Smooth muscle cell of trachea (primary cell): ENCODE measurements at places on chromosomes 13 and 19. TPM values are rescaled to one million over a fixed set of nuclear protein-coding genes. Genes with fewer than 3 reads are reported as not detected.

ZNF823 gene
- total RNA-seq: 4.3 and 5.4 TPM in 2 replicates

LMTK3 gene
- total RNA-seq: 0.15 and 0.50 TPM in 2 replicates

FCHO1 gene
- 0.29 and 0.83 TPM in 2 replicates for total RNA-seq

THSD8 gene
- total RNA-seq: 0.99 TPM in 1 of 2 replicates, not detected in the other

TEAD2 gene
- 18.8 and 24.3 TPM in 2 replicates for total RNA-seq

LILRB3 gene
- total RNA-seq: not detected in 2 replicates

ZNF564 gene
- 8.3 and 9.3 TPM in 2 replicates for total RNA-seq

FBXO27 gene
- total RNA-seq: 0.58 and 7.4 TPM in 2 replicates

BST2 gene
- total RNA-seq: 0.99 and 3.8 TPM in 2 replicates

TMC4 gene
- 0.58 and 0.83 TPM in 2 replicates for total RNA-seq

UPK1A gene
- total RNA-seq: not detected in 2 replicates

ITGBL1 gene
- total RNA-seq: 70.7 and 102 TPM in 2 replicates

HS6ST3 gene
- total RNA-seq: not detected in 2 replicates

PSG7 gene
- 0.17 and 0.44 TPM in 2 replicates for total RNA-seq

MAMSTR gene
- total RNA-seq: 1.9 and 3.8 TPM in 2 replicates

RB1 gene
- 19.2 and 29.1 TPM in 2 replicates for total RNA-seq

ACER1 gene
- not detected in 2 replicates for total RNA-seq

FXYD5 gene
- 23.3 and 44.5 TPM in 2 replicates for total RNA-seq

TBXA2R gene
- 2.8 and 2.9 TPM in 2 replicates for total RNA-seq

PAK4 gene
- 7.8 and 11.8 TPM in 2 replicates for total RNA-seq

SOX1 gene
- total RNA-seq: not detected in 2 replicates

ZNF555 gene
- total RNA-seq: 6.0 and 8.7 TPM in 2 replicates

POU4F1 gene
- total RNA-seq: under 0.01 TPM in 1 of 2 replicates, not detected in the other

ERICH4 gene
- not detected in 2 replicates for total RNA-seq

ATCAY gene
- total RNA-seq: not detected in 2 replicates

SOHLH2 gene
- 1.2 and 2.0 TPM in 2 replicates for total RNA-seq

CGB7 gene
- total RNA-seq: not detected in 2 replicates

CRLF1 gene
- 9.5 and 28.8 TPM in 2 replicates for total RNA-seq

ZNF560 gene
- 1.0 and 2.2 TPM in 2 replicates for total RNA-seq

DPF1 gene
- 1.3 and 2.2 TPM in 2 replicates for total RNA-seq

PLIN5 gene
- not detected in 2 replicates for total RNA-seq

CTXN1 gene
- 1.7 and 2.5 TPM in 2 replicates for total RNA-seq

LRRC63 gene
- 0.17 and 0.29 TPM in 2 replicates for total RNA-seq

ATP4A gene
- not detected in 2 replicates for total RNA-seq

PSG1 gene
- total RNA-seq: 0.58 and 1.8 TPM in 2 replicates

ZNF43 gene
- total RNA-seq: 3.8 and 8.6 TPM in 2 replicates

CYP2S1 gene
- total RNA-seq: 1.8 and 5.7 TPM in 2 replicates

DPRX gene
- not detected in 2 replicates for total RNA-seq

RGS9BP gene
- 0.15 and 0.83 TPM in 2 replicates for total RNA-seq

ERICH6B gene
- not detected in 2 replicates for total RNA-seq

POSTN gene
- total RNA-seq: 175 and 176 TPM in 2 replicates

ADGRE3 gene
- total RNA-seq: not detected in 2 replicates

CCDC8 gene
- total RNA-seq: 29.8 and 34.2 TPM in 2 replicates
